ENCODE measurements at places on chromosomes 6 and 20.

DNA sequence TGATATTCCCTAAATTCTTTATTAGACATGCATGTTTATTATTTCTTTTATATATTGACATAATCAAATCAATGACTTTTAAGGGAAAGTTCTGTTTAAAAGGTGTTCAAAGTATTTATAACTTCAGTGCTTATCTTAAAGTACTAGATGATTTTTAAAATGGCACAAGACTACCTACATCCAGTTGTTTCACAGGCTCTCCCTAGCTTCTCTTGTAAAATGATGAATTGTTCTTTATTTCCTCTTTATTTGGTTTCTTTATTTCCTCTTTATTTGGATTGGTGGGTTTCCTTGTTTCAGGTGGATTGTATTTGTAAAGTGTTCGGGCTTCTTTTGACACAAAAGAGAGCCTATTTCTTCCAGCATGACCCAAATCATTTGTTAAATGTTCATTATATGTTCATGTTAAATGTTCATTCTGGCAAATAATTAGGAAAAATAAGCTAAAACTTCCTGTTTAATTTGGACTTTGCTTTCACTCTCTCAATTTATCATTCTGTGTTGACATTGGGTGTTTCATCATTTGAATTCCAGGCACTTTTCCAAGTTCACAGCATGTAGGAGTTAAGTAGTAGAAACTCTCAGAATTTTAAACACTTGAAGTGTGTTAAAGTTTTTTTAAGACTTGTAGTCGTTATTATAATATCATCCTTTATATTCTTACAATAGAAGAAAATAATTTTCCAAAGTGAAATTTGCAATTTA lies 24.6 kb downstream of the MLIP start:
- DNase-seq, result no peak

- DNase-seq, result peak; percentile 36
These were observed 91.5 kb upstream of the MLN start for GRCh38 chr6:33895296-33895695.

DNA sequence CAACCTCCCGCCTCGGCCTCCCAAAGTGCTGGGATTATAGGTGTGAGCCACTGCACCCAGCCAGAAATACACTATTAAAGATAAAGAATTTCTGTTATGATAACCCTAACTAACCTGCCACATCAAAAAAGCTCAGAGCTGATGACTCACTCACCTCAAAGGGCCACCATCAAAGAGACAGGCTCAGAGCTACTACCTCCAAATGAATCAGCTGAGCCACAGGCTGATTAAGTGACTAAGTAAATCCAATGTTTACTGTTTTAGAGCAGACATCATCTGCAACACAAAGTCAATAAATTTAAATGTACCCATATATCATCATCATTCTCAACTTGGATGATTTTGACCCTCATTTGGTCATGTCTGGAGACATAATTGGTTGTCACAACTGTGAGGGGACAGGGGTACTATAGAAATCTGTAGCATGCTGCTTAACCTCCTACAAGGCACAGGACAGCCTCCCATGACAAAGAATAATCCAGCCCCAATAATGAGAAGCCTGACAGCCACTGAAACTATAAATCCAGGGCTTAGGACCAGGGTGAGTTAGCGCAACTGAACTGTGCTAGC lies 106.5 kb downstream of the ATP9A start:
- peak; percentile 60 for DNase-seq

DNA sequence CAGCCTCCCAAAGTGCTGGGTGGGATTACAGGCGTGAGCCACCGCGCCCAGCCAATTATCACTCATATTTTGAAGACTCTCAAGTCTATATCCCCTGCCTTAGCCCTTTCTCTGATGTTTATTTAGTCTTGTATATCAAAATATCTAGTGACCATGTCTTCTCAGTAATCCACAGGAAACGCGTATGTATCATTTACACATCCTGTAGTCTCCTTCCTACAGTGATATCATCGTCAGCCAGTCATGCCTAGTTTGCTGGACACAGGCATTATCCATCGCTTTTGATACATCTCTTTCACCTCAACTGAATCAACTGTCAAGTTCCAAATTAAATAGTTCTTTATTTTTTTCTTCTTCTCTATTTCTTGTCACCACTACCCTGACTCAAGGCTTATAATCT lies 223.7 kb downstream of the NKAIN2 start:
- no peak for DNase-seq

- DNase-seq, result no peak
These were observed 40.5 kb upstream of the NKX2-4 start for GRCh38 chr20:21437816-21438215.

All from activated T-cell treated with anti-CD3 and anti-CD28 coated beads, Interleukin-2, amount 50 U/mL, for 48 hours (primary cell).